ENCODE measurements at places on chromosomes 11 and 22.

- no peak for DNase-seq
Measured at GRCh38 chr11:64238999-64239398, 1.9 kb upstream of the FKBP2 start.

DNA sequence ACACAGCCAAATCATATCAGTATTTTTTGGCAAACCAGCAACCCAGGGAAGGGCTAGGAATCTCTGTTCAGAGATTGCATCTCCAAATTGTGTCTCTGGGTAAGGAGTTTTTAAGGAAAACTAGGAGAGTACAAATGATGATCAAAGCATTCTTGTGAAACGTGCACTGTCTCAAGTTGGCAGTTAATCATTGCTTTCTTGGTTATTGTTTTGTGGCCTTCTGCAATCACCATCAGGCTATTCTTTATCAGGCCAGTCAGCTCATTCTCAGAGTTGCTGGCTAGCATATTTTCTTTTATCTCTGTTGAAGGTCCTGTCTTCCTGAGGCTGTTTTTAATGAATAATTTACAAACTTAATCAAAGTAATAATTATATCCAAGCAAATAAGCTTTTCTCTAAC is 129.1 kb upstream of the CCDC179 start:
- DNase-seq, result no peak

- no peak for DNase-seq
Measured at GRCh38 chr11:86623736-86624135, 48.7 kb downstream of the ME3 start.

DNA sequence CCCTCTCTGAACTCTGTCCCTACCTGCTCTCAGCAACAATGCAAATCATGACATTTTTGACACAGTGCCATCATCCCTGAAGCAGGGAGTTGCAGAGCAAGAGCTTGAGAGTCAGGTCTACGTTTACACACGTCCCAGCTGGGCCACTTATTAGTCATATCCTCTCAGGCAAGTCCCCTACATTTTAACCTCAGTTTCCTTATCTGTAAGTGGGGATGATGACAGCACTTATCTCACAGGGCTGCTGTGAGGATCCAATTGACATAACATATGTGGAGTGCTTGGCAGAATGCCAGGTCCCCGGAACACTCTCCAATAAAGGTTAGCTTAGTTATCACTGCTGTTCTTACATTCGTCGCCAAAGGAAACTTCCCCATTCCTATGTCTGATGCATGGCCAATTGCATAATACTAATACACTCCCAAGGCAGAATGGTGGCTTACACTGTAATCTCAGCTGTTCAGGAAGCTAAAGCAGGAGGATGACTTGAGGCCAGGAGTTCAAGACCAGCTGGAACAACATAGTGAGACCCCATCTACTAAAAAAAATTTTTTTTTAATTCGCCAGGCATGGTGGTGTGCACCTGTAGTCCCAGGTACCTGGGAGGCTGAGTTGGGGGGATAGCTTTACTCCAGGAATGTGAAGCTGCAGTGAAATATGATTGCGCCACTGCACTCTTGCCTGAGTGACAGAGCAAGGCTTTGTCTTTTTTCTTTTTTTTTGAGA is 16.6 kb downstream of the ASCC2 start:
- DNase-seq, result peak; percentile 81

GRCh38 chr11:118314988-118315411 is 10.5 kb downstream of the CD3E start:
- DNase-seq, result no peak

DNA sequence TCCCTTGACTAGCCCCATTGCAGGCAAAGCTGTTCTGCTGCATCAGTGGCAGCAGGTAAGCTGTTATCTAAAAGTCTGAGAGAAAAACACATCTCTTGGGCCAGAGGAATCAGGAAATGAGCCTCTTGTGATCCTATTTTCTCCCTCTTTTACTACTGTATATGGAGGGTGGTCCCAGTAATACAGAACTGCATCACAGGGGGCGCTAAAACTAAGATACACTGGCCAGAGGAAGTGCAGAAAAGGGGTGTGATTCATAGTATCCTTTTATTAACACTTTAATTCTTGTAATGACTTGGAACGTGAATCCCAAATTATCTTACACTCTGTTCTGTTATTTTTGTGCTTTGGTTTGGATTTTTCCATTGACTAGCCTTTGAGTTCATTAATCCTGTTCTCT is 8.8 kb upstream of the MED17 start:
- DNase-seq, result no peak

GRCh38 chr11:32960553-32961164 is 55.0 kb upstream of the DEPDC7 start:
- DNase-seq, result peak; percentile 51

- no peak for DNase-seq
Measured at GRCh38 chr11:115226556-115226955, 277.7 kb downstream of the CADM1 start.

DNA sequence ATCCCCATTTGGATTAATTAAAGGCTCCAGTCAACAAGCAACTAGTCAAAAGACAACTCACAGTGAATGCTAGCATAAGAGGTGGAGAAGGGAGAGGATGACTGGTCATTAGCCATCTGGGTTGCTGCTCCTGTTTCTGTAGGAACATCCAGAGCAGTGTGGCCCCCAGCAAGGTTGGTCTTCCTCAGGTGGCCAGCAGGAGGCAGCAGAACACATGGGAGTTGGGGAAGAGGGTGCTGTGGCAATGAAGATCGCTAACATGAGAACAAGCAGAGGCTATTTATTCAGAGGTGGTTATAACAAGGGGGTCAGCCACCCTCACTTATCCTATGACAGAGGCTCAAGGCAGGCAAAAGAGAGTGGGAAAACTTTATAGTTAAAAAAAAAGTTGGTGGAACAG is 21.3 kb downstream of the IZUMO1R start:
- peak; percentile 69 for DNase-seq

GRCh38 chr11:134609361-134610115 is 197.5 kb upstream of the B3GAT1 start:
- DNase-seq, result no peak

- DNase-seq, result peak; percentile 69
Measured at GRCh38 chr22:46758867-46759290, 3.6 kb upstream of the TBC1D22A start.

DNA sequence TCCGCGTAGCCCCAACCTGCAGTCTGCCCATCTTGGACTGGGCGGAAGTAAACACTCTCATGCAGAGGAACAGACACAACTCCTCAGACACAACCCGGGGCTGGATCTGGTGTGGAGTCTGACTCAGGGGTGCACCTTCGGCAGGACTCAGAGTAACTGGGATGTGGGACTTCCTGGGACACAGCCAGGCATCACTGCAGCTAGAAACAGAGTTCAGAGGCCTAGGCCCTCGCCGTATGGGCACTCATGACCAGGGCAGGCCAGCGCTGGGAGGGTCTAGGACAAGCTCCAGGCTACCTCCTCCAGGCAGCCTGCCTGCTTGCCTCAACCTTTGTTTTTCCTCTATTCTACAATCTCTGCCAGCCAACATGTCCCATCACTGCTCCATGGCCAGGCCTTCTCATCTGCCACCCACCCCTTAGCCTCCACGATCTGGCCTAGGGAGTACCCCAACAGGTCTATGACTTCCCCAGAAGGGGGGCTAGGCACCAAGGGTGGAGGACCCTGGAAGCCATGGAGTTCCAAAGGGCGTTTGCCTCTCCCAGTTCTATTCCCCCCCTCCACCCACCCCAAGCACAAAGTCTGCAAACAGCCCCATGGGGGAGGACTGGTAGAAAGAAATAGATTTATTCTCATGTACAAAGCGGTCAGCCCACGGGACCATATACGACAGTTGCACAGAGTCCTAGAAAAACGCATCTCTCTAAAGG is 98.5 kb downstream of the PDE2A start:
- DNase-seq, result no peak

DNA sequence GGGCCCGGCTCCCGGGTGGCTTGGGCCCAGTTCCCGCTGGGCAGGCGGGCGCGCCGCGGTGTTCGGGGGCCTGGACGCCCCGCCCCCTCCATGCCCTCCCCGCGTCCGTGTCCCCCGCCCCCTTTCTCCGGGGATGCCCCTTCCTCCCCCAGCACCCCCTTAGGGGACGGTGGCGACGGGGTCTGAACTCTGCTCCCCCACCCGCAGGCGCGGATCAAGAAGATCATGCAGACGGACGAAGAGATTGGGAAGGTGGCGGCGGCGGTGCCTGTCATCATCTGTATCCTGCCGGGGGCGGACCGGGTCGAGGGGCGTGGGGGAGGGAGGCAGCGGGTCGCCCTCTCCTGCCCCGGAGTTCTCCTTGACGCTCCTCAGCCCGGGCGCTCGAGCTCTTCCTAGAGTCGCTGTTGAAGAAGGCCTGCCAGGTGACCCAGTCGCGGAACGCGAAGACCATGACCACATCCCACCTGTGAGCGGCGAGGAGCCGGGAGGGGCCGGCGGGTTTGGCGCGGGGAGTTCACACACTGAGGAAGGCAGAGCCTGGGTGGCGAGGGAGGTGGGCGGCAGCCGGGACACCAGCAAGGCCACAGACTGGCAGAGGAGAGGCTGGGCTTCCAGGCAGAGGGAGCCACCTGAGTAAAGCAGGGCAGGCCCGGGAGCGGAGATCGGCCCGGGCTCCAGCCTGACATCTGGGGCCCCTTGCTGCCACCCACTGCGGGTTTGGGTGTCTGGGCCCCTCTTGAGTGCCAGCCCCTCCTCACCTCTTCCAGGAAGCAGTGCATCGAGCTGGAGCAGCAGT is 546 bp downstream of the DRAP1 start:
- peak; percentile 80 for DNase-seq

DNA sequence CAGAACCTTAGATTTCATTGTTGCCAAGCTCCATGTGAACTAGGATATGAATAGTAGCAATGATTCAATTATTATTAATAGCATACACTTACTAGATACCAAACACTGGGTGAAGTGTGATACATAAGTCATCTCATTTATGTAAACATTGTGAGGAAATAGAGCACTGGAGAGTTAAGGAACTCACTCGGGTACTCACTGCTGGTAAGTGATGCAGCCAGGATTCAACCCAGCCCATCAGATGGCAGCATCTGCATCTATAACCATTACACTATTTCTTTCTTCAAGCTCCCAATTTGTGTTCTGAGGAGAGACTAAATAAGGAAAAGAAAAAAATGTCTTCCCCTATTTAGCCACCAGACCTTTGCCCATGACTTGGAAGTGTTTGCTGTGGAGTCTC is 10.2 kb upstream of the ALG8 start:
- DNase-seq, result no peak

DNA sequence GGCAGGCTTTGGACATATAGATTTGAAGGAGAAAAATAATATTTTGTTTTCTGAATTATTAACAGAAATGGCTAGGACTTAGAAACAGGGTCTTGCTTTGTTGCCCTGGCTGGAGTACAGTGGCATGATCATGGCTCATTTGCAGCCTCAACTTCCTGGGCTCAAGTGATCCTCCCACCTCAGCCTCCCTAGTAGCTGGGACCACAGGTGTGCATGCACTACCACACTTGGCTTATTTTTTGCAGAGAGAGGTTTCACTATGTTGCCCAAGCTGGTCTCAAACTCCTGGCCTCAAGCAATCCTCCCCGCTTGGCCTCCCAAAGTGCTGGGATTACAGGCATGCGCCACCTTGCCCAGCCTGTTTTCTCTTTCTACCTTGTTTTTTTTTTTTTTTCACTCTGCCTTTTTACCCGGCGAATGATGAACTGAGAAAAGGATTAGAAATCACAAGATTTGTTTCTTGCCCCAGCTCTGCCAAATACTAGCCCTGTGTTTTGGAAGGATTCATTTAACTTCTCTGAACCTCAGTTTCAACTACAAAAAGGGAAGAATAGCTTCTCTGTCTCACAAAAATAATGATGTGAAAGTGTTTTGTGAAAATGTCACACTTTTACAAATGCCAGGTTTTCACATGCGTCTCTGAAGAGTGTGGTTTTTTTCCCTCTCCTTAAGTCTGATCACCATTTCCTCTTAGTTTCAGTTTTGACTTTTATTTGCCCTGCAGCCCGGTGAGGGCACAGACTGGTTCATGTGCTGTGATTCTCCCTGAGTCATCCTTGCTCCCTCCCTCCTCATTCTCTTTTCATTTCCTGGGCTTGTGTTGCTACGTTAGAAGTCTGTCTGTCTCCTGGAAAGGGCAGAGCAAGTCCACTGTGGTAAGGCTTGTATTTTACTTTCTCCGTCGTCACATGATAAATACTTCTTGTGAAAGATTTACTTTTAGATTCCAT is 67.7 kb downstream of the BCL2L13 start:
- DNase-seq, result peak; percentile 61

DNA sequence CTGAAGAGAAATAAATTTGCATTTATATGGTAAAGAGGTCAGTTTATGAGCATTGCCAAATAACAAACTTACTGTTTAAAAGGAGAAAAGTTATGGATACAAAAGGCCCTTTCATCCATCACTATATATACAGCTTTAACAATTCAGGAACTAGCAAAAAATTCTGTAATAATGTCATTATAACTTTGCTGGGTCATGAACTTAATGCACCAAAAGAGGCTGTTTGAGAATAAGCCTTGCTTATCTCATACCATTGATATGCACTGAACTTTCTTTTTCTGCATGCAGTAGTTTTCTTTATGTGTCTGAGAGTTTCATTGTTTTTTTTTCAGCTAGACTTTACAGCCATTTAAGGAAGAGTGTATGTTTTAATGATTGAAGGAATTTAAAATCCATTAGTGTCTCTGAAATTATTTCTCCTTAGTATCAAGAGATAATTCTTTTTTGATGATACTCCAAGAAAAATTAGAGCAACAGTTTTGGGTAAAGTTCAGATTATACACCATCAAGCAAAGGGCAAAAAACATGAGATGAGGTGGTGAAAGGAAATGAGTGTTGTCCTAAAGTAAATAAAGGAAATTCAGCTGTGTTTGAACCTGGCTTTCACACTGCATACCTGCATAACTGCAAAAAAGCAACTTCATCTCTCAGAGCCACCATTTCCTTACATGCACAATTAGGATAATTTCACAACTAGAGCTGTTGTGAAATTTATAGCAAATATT is 188.2 kb upstream of the ANO3 start:
- DNase-seq, result no peak

DNA sequence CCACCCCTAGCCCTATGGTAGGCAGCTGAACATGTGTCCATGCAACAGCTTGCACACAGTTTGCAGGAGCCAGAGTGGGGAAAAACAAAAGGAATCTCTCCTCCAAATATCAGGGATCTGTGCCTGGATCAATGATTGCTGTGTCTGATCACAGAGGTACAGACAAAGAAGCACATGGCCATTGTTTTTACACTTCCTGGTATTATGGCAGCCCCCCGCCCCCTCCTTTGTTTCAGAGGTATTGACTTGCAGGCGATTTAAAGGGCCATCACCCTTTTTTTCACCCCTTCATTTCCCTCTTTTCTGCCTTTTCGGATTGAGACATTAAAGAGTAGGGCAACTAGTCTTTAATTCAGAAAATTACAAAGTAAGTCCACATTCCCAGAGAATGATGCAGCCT is 453.0 kb upstream of the LUZP2 start:
- no peak for DNase-seq

GRCh38 chr11:94062360-94062759 is 41.2 kb downstream of the HEPHL1 start:
- DNase-seq, result no peak

DNA sequence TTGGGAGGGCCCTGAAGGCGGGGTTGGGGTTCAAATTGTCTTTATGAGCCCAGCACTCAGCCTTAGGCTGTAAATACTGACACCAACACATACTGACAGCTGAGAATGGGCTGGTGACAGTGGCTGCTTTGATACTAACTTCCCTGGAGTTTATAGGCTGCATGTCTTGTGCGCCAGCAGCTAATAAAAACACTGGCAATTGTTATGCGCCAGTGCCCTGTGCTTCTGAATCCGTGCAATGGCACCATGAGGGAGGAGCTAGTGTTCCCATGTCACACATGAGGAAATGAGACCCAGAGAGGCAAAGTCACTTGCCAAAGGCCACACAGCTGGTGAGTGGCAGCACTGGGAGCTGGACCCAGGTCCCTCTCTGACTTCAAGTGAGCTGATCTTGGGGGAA is 23.8 kb downstream of the SHISAL1 start:
- DNase-seq, result no peak
